ENCODE measurements at places on chromosomes 6 and 20.

DNA sequence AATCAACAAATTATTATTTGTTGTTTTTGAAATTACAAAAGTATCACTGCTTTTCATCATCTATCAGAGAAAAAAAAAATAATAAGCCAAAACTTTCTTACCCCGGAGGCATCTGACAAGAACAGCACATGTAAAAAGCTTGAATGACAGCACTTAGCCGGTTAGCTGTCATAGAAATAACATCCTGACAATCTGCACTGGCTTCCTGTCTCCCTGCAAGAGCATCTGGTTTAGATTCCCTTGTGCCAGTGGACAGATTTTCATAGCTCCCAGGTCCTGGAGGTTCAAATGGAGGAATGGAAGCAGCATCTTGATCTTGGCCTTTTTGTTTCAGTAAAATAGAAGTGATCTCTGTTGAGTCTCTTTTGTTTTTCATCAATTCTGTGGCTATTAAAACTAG lies 74.8 kb downstream of the HACE1 start:
- DNase-seq: no peak

DNA sequence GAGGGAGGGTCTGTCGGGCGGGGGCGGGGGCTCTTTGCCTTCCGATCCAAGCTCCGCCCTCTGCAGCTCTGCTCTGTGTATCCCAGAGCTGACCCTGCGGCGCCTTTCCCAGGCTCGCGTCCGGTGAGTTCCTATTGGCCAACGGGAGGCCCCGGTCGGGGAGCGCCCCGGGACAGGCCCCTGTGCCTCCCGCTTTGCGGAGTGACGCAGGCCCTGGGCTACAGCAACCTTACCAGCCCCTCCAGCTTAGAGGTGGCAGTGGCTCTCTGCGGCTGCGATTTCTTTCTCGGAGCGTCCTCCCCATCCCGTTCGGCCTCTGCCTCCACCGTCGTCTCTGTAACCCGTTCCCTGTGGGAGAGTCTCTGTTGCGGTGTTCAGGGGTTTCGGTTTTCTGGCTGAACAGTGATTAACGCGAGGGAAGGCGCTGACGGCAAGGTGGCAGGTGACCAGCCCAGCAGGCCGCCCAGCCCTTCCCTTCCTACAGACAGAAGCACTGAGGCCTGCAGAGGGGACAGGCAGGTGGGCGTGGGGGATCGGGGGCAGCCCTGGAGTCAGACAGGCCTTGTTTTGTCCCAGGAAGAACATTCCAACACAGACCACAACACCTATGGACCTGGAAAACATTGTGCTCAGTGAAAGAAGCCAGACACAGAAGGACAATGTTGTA lies 18.1 kb upstream of the CEBPB start:
- peak; percentile 26 for DNase-seq

DNA sequence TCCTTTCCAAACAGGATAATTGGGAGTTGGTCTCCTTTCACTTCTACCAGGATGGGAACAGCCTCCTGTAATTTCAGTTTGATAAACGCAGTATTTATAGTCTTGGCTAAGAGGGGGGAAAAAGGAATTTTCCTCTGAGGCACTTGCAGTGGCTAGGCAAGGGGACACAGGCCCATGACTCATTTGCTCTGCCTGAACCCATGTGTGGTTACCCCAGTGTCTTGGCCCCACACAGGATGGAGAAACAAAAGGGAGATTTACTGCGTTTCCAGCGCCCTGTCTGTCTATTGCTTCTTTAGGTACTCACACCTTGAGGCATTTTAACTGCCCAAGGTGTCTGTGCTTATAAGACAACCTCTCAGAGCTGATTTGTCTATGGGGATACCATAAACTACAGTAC lies 74.8 kb upstream of the NEDD9 start:
- no peak for DNase-seq

DNA sequence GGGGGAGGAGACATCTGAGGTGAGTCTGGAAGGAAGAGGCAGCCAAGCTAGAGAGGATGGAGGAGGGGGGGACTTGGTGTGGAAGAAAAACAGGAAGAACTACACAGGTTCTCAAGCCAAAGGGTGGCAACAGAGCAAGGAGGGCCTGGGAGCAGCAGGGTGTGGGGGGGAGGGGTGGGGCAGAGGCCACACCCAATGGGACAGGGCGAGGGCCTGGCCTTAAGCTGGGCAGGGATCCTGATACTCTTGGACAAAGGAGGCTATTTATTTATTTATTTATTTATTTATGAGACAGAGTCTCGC lies 359.0 kb downstream of the ZFAND3 start:
- DNase-seq: no peak

DNA sequence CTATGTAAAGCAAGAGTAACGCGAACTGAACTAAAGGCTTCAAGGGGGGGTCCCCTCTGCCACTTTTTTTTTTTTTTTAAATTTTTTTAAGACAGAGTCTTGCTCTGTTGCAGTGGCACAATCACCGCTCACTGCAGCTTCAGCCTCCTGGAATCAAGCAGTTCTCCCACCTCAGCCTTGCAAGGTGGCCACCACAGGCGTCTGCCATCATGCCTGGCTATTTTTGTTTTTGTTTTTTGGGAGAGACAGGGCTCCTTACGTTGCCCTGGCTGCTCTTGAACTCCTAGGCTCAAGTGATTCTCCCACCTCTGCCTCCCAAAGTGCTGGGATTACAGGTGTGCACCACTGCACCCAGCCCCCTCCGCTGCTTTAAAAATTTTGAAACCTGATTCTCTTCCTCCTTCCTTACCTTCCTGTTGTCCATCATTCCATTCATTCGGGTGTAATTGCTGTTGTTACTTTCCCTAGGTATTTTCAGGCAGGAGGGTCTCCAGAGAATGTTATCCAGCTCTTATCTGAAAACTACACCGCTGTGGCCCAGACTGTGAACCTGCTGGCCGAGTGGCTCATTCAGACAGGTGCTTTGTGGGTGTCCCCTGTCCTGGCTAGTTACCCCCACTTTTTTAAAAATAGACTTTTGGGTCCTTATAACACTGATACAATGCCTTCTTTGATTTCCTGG lies 5.4 kb downstream of the NELFCD start:
- no peak for DNase-seq

GRCh38 chr6:109768485-109768884 lies 77.4 kb downstream of the FIG4 start:
- no peak for DNase-seq

DNA sequence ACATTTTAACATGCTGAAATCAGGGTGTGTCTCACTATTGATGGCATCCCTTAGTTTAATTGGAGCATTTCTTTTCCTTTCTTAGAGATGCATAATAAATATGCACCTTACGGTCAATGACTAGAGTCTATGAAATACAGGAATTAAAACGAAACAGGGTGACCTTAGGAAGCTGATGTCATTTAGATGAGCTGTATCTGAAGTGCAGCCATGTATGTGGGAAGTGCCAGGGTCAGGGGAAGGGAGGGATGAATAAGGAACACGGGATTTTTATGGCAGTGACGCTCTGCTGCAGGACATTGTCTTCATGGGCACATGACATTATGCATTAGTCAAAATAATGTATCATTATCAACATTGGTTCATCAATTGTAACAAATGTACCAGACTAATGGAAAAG lies 84.0 kb downstream of the AGPAT4 start:
- DNase-seq: no peak

DNA sequence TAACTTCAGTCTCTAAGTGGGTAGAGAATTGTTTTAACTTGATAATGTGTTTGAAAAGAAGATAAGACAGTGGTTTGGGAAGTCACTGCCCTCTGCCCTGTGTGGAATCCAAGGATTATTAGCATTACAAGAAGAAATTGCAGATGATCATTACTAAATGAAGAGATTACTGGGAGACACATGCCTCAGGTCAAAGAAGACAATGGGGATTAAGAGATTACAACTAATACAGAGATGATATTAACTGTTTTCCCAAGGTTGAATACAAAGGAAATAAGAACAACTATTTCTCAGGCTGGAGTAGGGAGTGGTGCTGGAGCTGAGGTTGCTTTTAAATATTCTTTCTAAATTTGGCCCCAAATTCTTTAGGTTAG lies 166.0 kb downstream of the TRMT11 start:
- DNase-seq: no peak
